ENCODE measurements at places on chromosomes 5 and 9.
A peak's percentile ranks its signal among the peaks of the same experiment; 100 is the strongest.

DNA sequence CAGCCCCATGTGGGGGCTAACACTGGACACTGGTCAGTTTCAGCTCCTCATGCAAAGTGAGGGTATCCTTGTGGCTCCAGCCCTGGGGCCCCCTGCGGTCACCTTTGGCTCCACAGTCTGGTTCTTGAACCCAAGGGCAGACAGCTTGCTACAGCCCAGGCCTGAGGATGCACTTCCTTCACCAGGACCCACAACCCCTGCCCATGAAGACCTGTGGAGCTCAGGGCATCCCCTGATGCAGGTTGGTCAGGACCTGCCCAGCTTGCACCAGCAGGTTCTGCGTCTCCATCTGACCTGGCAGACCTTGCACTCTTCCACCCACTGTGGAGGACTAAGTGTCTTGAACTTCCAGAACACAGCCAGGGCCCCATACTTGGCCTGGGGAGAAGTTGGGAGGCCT lies 3.7 kb upstream of the MRNIP start:
- no peak for DNase-seq

- peak; percentile 50 for DNase-seq
Observed at GRCh38 chr9:86099701-86100364, 475 bp upstream of the GOLM1 start.

- no peak for DNase-seq
Observed at GRCh38 chr5:96633820-96634219, 28.4 kb upstream of the CAST start.

GRCh38 chr5:111914966-111915636 lies 158.1 kb upstream of the NREP start:
- DNase-seq, result no peak

- no peak for DNase-seq
Observed at GRCh38 chr9:135127718-135128670, 40.5 kb downstream of the OLFM1 start.
